ENCODE measurements at places on chromosomes 5 and 9. TPM values are rescaled to one million over a fixed set of nuclear protein-coding genes. Genes with fewer than 3 reads are reported as not detected.

PCDHA4 gene
- total RNA-seq, result 0.05 TPM

DNA sequence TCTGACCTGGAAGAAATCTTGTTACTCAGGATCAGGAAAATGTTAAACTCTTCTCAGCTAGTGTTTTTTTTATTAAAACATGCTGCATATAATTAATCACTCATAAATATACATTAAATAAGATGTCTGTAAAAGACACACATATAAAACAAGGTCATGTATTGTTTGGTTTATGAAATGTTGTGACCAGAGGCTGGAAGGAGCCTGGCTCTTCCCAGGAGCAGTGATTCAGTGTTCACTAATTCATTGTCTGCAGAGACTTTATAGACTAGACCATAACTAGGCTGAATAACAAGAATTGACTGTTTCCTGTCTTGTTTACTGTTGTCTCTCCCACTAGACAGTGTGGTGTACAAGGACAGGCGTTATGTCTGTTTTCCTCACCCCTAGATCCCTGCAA is 49.1 kb upstream of the ANKRD55 start:
- H3K27ac ChIP-seq, result no peak overlapping the region
- DNase-seq, result no peak
- H3K36me3 ChIP-seq, result no peaks in the 10 kb centered on the region
- no peaks in the 10 kb centered on the region for H3K27me3 ChIP-seq

DNA sequence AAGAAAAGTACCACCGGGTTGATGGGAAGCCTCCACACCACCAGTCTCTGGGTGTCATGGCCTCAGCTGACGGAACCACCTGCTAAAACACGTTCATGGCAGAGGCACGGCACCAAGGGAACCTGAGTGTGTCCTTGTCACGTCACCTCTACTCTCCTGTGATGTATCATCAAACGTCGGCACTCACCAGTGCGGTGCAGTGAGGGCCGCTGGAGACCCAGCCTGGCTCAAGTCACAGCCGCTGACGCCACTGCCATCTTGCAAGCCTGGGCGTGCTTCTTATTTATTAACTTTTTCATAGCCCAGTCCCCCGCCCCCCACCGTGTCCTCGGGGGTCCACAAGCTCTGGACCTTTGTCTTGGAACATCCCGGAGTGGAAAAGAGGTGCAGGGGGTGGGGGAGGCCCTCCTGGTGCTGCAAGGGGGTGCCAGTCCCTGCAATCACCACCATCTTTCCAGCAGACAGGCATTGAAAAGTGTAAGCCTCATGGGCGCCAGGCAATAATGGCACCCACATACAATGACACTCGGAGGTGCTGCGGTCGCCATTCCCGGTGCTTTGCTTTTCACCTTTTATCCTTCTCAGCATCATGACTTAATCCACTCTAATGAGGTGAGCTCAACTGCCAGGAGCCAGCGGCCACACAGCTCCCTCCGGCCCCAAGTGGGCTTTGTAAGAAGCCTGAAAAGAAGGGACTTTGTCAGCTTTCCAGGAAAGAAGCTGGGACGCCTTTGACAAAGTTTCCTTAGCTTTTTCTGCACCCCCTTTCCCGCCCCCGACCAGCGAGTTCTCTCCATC is 202.3 kb upstream of the IRX1 start:
- no peak overlapping the region for H3K27ac ChIP-seq
- H3K36me3 ChIP-seq, result no peaks in the 10 kb centered on the region
- H3K4me1 ChIP-seq, result no peaks in the 10 kb centered on the region
- DNase-seq, result no peak
- no peak overlapping the region for H3K4me3 ChIP-seq
- no peaks in the 10 kb centered on the region for H3K27me3 ChIP-seq

- H3K36me3 ChIP-seq, result peaks cover 30% of the 10 kb centered on the region
- H3K4me3 ChIP-seq, result no peak overlapping the region
- H3K27me3 ChIP-seq, result no peaks in the 10 kb centered on the region
These were observed 8.3 kb downstream of the CDK5RAP2 start for GRCh38 chr9:120571443-120572257.

- H3K4me1 ChIP-seq, result no peaks in the 10 kb centered on the region
- DNase-seq, result no peak
- no peaks in the 10 kb centered on the region for H3K36me3 ChIP-seq
- H3K27me3 ChIP-seq, result no peaks in the 10 kb centered on the region
- no peak within 1 kb of the TSS for H3K4me3 ChIP-seq
- H3K27ac ChIP-seq, result no peak within 1 kb of the TSS
These were observed at the start of gene LIX1 for GRCh38 chr5:97142521-97143254. Gene LIX1, minus strand, starts transcription at chr5:97142611. Its CDS starts 35 bp downstream, at chr5:97142576.

OTP gene
- total RNA-seq, result 8.4 TPM

DNA sequence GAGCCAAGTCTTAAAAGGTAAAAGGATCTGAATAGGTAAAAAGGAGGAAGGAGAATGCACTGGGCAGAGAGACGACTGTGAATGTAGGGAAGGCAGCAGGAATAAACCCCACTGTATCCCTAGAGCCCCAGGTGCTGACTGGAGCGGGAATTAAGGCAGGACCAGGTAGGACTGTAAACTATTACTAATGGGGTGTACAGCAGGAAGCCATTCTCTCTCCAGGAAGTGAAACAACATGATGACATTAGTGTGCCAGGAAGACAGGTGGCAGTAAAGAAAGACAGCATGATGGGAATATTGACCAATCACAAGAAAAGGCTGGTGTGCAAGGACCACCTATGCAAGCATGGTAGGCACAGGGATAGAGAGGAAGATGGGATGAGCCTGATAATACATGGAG is 433.0 kb downstream of the DNAH5 start:
- no peak overlapping the region for H3K27ac ChIP-seq
- no peak for DNase-seq
- no peaks in the 10 kb centered on the region for H3K36me3 ChIP-seq
- H3K4me3 ChIP-seq, result no peak overlapping the region

- no peak overlapping the region for H3K4me3 ChIP-seq
- DNase-seq, result no peak
- no peaks in the 10 kb centered on the region for H3K4me1 ChIP-seq
- H3K27ac ChIP-seq, result no peak overlapping the region
These were observed 440.1 kb upstream of the TRPC7 start for GRCh38 chr5:136805466-136805865.

DNA sequence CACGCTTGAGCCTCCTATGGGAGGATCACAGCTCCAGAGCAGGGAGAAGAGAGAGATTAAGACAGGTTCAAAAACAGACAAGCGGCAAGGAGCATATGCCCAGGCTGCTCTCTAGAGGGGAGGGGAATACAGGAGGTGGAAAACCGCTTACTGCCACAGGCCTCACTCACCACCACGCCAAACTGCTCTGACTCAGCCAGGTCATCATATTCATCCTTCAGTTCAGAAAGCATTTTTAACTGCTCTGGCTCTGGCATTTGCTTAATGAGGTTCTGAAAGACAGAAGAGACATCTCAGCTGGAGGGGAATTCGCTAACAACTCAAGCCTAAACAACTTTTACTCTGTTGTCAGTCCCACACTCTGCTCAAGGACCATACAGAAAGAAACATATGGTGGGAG is 40.1 kb downstream of the PCDHGC5 start:
- DNase-seq, result no peak
- H3K36me3 ChIP-seq, result peaks cover 39% of the 10 kb centered on the region
- no peaks in the 10 kb centered on the region for H3K27me3 ChIP-seq
- no peak overlapping the region for H3K4me3 ChIP-seq

GRCh38 chr9:74570879-74571512 is 73.9 kb downstream of the RORB start:
- H3K36me3 ChIP-seq, result no peaks in the 10 kb centered on the region
- H3K27me3 ChIP-seq, result no peaks in the 10 kb centered on the region
- DNase-seq, result no peak
- H3K4me1 ChIP-seq, result peaks cover 3% of the 10 kb centered on the region
- H3K27ac ChIP-seq, result no peak overlapping the region

All from GM12878 (cell line).